T47D (cell line): ENCODE measurements at places on chromosomes 6 and 20.

- DNase-seq: no peak
These were observed 2.7 kb upstream of the SLC9A8 start for GRCh38 chr20:49809803-49810359.

DNA sequence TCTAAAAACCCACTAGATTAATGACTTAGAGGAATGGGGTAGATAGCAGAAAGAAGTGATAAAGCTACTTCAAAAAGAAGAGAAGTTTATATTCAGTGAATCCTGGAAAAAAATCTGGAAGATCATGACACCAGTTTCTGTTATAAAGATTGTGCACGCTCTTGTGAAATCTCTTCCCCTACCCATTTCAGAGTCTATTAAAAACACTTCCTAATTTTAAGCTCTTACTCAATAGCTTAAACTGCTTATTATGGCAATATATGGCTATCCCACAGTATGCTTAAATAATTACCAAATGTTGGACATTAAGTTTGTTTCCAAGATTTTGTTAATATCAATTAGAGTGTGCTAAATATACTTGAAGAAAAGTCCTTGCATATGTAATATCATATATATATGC, 585.3 kb upstream of the MAN1A1 start:
- DNase-seq: no peak

DNA sequence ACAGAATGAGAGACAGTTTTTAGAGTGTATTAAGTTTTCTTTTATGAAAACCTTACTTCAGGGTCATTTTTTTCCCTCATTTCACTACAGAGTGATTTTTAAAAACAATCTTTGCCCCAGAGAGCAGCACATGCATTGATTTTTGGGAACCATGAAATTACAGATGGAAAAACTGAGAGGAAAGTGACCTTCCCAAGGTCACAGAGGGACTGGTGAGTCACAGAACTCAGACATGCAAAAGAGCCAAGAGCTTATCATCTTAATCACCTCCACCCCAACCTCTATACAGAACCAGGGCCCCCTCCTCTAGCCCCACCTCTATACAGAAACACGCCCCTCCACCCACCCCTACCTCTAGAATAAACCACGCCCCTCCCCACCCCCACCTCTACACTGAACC, 10.7 kb downstream of the PXMP4 start:
- DNase-seq: no peak

DNA sequence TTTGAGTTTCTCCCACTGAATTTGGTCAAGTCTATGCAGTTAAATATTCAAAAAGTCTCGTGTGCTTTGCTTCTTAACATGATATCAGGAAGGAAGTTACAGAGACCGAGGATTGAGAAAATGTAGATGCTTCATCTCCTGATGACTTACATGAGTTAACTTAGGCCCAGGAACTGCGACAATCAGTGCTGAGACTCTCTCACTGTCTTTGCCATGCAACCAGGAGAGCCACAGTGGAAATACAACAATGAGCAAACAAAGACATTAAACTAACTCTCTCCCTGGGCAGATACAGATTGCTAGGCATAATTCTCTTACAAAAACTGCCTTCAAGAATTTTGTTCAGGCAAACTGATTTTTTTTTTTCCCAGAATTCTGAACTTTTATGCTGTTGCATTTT, 440.6 kb upstream of the EPHA7 start:
- no peak for DNase-seq

DNA sequence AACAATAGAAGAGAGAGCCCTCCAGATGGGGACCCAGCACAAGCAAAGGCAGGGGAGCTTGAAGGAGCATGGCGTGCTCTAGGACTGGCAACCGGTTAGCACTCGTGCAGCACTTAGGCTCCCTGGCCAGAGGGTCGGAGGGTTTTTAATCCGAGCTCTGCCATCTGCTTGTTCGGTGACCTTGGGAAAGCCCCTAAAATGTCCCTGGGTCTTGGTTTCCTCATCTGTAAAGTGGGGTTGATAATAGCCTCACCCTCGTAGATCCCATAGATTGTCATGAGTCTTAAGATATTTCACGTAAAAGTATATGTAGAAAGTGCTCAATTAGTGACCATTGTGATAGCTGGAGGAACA, 16.6 kb upstream of the HCK start:
- no peak for DNase-seq

- DNase-seq: no peak
These were observed 28.6 kb upstream of the NTSR1 start for GRCh38 chr20:62679978-62680589.

DNA sequence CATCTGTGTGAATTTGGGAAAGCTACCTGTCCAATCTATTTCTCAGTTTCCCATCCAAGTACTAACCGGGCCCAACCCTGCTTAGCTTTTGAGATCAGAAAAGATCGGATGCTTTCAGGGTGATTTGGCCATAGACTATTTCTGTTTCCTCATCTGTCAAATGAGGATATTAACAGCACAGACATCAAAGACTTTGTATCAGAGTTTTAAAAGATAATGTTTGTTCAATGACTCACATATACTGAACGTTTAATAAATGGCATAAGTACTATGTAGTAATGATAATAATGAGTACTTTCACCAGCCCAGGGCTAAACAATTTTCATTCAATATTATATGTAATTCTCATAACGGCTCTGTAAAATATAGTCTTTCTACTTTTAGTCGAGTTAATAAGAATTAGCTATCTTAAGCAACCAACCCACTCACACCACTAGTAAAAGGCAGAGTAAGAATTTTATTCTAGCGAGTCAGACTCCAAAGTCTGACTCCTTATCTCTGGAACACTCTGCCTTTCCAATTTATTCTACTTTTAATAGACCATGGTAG, 216.5 kb downstream of the ARHGAP18 start:
- no peak for DNase-seq

DNA sequence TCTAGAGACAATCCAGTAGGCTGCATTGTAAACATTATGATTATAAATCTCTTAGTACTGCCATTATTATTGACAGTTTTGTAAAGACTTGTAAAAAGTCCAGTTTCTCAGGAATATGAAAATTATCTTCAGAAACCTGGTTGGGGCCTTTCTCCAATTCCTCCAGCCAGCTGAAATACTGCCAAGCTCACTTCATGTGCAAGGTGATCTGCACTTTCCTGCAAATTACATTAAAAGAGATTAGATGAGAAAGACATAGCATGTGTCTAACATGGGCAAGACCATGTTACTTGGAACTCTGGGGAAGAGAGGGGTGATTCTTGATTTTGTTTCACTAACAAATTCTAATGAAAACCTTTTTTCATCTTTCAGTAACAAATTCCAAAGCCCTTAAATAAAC, 24.0 kb downstream of the PGM3 start:
- no peak for DNase-seq

- no peak for DNase-seq
These were observed 181.0 kb downstream of the GJA1 start for GRCh38 chr6:121616406-121616805.

DNA sequence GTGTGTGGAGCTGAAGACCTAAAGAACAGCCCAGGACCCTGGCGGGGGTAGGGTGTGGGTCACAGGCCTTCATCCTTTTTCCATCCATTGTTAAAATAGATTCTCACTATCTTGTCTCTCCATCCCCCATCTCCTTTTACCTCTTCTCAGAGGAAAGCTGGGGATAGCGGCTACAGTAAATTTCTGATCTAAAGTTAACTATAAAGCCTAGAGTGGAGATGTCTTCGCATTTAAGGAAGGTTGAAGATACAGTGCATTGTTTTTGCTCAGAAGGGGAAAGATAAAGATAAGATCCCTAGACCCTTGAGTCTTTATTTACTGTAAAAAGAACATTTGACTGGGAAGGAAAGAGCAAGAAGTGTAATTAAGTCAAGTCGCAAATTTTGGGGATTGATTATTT, 8.6 kb downstream of the FOXA2 start:
- no peak for DNase-seq

GRCh38 chr20:40899344-40899743, 129.3 kb upstream of the TOP1 start:
- no peak for DNase-seq

DNA sequence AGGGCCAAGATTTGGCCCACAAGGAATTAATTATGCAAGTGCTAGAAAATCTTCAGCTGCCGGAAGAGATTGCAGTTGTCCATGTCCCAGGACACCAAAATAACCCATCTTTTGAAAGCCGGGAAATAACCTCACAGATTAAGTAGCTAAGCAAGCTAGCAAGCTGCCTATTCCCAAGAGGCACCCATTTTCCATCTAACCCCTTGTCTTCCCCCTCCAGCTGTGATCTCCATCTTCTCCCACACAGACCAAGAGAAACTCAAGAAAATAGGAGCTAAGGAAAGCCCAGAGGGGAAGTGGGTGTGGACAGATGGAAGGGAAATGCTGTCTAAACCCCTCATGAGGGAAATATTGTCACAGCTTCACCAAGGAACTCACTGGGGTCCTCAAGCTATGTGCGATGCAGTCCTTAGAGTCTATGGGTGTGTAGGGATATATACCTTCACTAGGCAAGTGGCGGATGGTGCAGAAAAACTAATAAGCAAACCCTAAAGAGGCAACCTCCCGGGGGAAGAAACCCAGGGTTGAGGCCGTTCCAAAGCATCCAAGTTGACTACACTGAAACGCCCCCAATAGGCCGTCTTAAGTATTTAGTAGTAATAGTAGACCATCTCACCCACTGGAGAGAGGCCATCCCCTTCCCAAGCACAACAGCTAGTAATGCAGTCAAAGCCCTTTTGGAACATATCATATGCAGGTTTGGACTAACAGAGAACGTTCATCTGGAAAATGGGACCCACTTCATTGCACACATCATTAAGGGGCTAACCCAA, 64.3 kb upstream of the PRSS16 start:
- DNase-seq: no peak

DNA sequence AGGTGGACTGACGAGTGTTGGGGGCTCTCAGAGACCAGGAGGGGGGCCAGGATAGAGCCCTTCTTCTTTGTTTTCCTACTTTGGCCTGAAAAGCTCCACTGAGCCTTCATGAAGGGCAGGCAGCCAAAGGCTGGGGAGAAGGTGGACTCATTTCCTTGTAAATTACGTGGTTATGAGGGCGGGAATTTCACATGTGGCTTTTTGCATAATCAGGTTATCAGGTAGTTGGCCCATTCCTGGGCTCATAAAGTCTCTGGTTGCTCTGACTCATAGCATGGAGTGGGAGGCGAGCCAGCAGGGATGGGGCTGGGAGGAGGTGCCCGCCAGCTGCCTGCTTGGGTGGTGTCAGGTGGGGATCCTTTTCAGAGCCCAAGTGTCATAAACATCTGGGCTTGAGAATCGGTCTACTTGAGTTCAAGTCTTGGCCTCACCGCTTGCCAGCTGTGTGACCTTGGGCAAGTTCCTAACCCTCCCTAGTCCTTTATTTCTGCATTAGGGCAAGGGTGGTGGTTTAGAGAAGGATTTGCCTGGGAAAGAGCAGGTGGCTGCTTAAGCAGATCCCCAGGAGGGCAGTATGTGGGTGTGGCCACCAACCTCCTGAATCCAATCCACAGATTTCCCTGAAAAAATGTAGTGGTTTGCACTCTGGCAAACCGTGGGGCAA, 26.5 kb upstream of the RNF24 start:
- no peak for DNase-seq

GRCh38 chr6:22436134-22436533, 133.2 kb upstream of the HDGFL1 start:
- DNase-seq: no peak

- DNase-seq: no peak
These were observed 272.9 kb upstream of the KCNQ5 start for GRCh38 chr6:72348926-72349325.

DNA sequence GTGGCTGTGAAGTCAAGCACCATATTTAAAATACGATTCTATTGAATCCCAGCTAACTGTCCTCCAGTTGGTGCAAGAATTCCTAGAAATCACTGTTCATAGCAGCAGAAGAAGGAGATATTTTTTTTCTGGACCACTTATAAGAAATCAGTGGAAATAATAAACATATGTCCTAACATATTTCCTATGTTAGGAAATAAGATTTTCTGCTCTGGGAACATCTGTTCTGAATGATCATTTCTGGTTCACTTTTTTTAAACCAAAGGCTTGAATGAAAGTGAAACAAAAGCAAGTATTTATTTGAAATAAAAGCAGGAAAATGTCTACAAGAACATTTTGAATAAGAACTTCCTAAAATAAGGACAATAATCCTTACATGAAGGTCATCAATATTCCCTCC, 138.9 kb upstream of the RALGAPA2 start:
- DNase-seq: no peak

- DNase-seq: no peak
These were observed 128.5 kb downstream of the HFE start for GRCh38 chr6:26215585-26216358.

GRCh38 chr20:7682916-7683315, 257.3 kb downstream of the HAO1 start:
- DNase-seq: no peak

DNA sequence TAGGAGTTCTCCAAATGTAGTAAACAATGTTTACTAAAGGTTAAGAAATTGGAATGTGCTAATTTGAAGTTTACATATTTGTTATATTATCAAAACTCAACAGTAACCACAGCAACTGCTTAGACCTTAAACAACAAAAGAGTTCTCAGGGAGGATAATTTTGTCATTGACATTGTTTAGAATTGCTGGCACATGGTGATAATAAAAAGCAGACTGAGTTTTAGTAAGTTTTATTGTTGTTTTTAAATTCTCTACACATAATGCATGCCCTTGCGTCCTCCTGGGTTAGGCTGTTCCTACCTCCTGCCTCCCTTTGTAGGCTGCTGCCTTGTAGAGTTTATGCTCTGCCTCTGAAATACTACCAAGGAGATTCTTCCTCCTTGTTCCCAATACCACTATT, 28.7 kb downstream of the LAMA4 start:
- DNase-seq: no peak

DNA sequence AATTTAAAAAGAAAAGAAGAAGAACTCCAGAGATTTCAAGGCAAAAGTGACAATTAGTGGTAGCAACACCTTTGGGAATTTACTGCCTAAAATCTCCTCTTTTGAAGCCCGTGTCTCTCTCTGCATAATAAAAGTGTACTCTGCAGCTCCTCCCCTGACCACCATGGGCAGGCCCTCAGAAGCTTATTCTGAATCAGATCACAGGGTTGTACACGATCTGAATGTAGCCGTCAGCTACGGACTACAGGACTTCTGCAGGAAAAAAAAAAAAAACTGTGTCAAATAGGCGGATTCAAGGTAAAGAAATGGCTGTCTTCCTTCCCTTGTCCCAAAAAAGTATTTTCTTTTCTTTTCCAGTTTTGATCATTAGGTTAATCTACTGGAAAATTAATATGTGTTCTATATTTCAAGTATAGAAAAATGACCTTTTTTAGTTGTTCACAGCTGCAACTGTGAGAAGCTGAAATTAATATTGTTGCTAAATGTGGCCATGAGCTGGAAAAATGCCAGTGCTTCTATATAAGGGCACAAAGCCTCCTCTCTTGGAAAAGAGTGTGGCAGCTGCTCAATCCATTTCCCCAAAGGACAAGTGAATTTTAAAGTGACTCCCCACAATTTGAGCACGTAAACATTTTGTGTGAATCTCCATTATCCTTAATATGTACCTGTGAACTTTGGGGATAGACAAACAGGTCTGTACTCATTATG, 397.4 kb downstream of the C6orf118 start:
- no peak for DNase-seq

DNA sequence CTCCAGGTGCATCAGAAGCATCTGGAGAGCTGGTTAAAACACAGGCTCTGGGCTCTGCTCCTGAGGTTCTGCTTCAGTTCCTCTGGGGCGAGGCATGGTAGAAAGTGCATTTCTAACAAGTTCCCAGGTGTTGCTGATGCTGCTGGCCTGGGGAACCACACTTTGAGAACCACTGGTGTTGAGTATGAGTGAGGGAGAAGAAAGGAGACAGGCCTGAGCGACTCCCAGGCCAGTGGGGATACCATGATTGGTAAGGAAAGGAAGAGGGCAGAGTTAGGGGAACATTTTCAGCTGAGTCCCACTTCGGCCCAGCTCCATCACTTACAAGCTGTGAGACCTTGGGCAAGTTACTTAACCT, 36.8 kb downstream of the KIAA1755 start:
- no peak for DNase-seq
